ENCODE measurements at places on chromosomes 3 and 15.

DNA sequence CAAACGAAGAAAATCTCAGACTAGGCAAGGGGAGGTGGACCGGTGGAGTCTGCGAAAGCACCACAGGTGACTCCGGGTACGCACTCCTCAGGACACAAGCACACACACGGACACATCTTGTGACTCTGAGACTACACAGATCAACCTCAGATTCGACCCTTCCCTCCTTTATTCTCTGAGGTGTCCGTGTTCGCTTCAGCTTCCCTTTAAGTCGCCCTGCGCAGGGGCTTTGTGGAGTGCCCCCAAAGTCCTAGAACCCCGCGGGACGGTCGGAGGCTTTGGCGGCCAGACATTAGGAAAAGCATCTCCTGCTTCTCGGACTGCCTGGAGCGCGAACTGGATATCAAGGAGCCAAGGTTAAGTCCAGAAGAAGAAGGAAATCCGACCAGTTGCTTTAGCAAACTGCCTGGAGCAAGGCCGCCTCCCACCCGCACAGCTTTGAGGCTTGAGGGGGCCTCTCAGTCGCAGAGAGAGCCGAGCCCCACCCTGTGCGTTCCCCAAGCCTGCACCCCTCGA, 730 bp downstream of the DGKG start:
- DNase-seq = no peak

- no peak for DNase-seq
These were observed 25.8 kb downstream of the GREM1 start for GRCh38 chr15:32743411-32744140.

GRCh38 chr3:6132684-6133432, 728.1 kb upstream of the GRM7 start:
- no peak for DNase-seq

- DNase-seq = no peak
These were observed 79.8 kb downstream of the RFTN1 start for GRCh38 chr3:16433701-16434151.

DNA sequence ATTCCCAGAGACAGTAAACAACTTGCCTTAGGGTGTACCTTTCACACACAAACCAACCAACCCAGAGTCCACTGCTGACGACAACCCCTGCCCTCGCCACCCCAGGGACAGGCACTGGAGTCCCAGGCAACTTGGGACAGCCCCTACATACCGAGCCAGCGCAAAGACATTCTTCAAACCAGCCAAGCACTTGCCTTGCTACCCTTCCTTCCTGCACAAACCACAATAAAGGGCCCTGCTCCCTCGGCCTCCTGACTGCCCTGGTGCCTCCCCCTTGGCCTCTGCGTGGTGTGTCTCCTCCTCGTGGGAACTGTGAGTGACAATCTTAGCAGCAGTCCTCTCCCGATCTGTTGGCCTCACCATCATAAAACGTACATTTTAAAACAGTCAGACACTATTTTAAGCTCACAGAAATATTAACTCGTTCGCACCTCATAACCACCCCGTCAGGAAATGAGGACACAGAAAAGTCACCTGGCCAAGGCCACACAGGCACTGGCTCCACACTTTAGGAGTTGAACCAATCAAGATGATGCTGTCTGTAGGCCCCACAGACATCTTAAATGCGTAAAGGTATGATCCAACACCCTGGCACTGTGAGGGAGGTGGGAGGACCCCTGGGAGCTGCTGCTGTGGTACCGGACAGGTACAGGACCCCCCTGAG, 113.8 kb downstream of the ADCY5 start:
- no peak for DNase-seq

GRCh38 chr3:58462829-58463180, 29.1 kb upstream of the KCTD6 start:
- no peak for DNase-seq

- no peak for DNase-seq
These were observed 2.5 kb upstream of the KIF7 start for GRCh38 chr15:89657686-89658200.

- no peak for DNase-seq
These were observed 111.7 kb upstream of the OSTN start for GRCh38 chr3:191087391-191087790.

- no peak for DNase-seq
These were observed 1220.6 kb upstream of the CADM2 start for GRCh38 chr3:83738202-83738601.

DNA sequence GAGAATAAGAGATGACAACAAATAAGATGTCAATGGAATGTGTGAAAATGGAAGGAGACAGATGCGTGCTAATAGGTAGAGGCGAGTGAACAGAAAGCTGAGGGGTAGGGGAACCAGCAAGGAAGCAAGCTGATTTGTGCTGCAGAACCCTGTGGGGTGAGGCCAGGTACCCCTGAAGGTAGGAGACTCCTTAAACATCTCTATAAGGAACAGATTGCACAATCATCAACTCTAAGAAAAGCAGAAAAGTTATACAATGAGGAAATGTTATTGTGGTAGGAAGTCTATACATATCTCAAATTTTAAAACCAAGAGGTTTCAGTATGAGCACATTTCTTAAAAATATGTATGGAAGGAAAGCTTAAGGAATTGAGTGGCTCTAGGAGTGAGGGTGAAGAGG, 315.0 kb upstream of the TPM1 start:
- no peak for DNase-seq
